ENCODE measurements at places on chromosomes 4 and X.
A peak's percentile ranks its signal among the peaks of the same experiment; 100 is the strongest.

- peak; percentile 66 for DNase-seq
These were observed 34.6 kb downstream of the PDLIM5 start for GRCh38 chr4:94486372-94486801.

GRCh38 chr4:74742185-74742584 lies 52.1 kb downstream of the BTC start:
- DNase-seq, result no peak

DNA sequence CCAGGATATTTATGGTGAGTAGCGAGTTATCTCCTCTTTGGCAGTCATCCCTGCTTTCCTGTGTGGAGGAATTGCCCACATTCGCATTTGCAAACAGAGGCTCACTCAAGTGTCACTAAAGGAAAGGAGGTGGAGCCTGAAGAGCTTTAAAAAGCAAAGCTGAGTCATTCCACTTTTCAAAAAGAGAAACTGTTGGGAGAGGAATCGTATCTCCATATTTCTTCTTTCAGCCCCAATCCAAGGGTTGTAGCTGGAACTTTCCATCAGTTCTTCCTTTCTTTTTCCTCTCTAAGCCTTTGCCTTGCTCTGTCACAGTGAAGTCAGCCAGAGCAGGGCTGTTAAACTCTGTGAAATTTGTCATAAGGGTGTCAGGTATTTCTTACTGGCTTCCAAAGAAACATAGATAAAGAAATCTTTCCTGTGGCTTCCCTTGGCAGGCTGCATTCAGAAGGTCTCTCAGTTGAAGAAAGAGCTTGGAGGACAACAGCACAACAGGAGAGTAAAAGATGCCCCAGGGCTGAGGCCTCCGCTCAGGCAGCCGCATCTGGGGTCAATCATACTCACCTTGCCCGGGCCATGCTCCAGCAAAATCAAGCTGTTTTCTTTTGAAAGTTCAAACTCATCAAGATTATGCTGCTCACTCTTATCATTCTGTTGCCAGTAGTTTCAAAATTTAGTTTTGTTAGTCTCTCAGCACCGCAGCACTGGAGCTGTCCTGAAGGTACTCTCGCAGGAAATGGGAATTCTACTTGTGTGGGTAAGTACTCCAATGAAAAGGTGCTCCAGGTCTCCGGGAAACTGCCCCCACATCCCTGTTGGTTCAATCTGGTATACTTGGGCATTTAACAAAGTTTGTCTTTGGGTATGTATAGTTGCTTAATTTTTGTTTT lies at the start of gene EGF:
Gene EGF (plus strand): TSS at position 178 of the 890 bp plus-strand sequence. CDS start 453 bp downstream, at position 631.
- peak; percentile 35 for DNase-seq

GRCh38 chr4:83075311-83076095 lies 39.0 kb downstream of the PLAC8 start:
- peak; percentile 61 for DNase-seq

DNA sequence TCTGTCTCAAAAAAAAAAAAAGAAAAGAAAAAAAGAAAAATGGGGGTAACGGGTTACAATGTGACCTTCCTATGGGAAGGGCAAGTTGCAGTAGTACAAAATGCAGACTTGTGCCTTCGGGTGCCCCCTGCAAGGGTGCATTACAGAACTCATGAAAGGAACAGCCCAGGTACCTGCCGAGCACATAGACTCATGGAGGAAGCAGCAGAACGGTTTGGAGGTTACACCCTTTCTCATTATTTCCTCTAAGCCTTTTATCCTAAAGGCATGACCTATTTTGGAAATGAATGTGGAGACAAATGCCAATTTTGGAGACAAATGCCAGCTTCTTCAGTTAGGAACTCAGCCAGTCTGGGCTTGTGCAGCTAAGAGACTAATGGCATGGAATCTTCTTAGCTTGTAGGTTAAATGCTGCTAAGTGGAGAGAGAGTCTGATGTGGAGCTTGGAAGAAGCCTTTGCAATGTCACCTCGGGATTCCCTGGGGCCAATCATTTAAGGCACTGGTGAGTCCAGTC lies 44.1 kb upstream of the PRKX start:
- no peak for DNase-seq

DNA sequence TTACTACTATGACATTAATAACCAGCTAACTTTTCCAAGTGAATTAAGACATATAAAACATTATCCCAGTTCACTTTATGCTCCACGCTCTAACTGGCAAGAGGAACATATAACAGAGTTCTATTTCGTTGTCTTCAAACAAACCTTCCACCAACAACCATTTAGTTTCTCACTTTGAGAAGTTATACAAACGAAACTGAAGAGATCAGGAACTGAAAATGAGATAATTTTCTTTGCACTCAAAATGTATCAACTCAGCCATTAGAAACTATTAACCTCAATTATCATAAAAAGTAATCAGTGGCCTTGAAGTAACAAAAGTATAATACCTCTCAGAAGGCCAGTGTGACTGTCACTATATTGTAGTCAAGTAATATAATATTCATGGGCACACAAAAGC lies 70.1 kb downstream of the CHM start:
- DNase-seq, result no peak

- DNase-seq, result peak; percentile 97
These were observed 435.8 kb downstream of the SPRY1 start for GRCh38 chr4:123832173-123833026.

DNA sequence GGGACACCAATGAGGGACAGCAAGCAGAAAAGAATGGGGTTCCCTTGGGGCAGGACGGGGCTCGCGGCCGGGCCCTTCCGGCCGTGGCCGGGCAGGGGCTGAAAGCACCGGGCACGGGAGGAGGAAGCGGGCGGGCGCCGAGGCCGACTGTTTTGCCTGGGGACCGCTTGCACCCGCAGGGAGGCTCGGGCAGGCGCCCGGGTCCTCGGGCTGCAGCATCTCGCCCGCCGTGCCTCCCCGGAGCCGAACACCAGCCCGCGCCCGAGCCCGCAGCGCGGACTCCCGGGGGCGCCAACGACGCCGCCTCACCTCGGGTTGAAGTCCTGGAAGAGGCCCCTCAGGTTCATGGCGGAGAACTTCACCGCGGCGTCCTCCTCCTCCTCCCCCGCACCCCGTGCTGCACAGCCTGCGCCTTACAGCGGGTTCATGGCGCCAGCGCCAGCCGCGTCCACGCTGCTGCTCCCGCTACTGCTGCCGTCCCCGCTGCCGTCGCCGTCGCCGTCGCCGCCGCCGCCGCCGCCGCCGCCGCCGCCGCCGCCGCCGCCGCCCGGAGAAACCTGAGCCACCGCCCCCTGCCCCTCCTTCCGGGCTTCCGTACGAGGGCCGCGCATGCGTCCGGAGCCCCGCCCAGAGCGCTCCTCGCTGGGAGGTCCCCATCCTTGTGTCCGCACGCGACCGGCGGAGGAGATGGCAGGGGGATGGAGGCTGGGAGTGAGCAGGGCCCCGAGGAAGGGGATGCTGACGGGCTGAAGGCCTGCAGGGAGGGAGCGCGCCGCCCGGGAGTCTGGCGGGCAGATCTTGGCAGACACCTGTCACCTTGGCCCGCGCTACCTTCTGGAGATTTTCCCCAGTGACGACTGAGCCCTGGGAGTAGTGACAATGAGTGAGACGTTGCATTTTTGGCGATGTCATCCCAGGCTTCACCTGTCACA lies at the start of gene TMEM185A:
Gene TMEM185A (minus strand): TSS at position 559 of the 932 bp plus-strand sequence. CDS start 212 bp downstream, at position 347.
- peak; percentile 67 for DNase-seq

GRCh38 chr4:182286035-182286434 lies 42.8 kb downstream of the TENM3 start:
- DNase-seq, result no peak

DNA sequence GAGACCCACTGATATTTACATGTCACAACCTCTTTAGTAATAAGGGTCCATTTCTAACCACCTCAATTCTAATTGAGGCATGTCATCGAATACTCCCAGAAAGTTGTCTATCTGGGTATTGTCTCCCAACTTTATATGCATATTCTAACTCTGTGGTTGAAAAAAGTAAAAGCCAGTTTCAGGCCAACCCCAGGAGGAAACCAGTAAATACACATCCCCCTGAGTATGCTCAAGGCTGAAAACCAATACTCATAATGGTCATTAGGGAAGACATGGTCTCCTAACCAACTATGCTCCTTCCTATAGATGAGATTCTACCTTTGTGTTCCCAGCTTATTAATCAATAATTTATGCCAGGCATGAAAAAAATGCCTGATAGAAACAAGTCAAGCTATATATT lies 96.6 kb downstream of the SH3KBP1 start:
- DNase-seq, result no peak

GRCh38 chrX:153478746-153479145 lies 8.4 kb upstream of the HAUS7 start:
- no peak for DNase-seq

DNA sequence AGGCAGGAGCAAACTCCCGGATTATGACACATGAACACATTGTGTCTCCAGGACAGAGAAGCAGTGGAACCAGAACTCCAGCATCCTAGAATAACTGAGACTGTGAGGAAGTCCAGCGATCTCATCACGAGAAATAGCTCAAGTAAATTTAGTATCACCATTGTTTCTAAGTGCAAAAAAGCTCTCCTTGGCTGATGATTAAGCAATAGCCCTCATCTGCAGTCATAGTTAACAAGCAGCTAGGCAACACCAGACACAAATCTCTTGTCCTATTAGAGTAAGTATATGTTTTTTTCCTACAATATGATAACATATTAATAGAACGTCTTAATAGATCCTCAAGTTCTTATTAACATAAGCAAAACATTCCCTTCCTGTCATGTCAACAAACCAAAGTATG lies 2.4 kb upstream of the CFAP299 start:
- no peak for DNase-seq

- no peak for DNase-seq
These were observed 5.4 kb upstream of the TAPT1 start for GRCh38 chr4:16231570-16232245.

DNA sequence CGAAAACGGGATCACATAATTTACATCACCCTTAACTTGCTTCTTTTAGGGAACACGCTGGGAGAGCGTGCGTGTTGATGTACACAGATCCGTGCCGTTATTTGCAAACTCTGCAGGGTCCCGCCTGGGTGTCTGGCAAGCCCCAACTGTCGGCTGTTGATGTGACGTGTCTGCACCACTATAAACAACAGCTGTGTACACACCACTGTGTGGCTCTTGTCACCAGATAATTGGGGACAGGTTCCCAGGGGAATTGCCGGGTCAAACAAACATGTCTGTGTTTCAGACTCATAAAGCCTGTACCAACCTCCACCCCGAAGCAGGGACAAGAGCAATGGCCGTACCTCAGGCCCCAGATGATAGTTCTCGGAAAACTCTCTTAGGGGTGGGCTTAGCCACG lies 105.0 kb upstream of the AFAP1 start:
- no peak for DNase-seq

DNA sequence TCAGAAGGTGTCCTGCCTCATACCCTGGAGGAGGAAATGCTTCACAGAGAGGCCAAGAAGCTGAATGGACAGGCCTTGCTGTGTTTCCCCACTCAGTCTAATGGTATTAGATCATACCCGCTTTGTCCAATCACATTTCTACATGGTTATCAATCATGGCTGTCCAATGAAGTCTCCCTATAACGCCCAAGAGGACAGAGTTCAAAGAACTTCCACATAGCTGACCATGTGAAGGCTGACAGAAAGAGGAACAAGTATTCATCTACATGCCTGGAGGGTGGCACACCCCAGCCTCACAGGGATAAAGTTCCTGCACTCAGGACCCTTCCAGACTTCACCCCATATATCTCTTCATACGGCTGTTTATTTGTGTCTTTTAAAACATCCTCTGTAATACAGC lies 123.4 kb downstream of the MANBA start:
- DNase-seq, result no peak

DNA sequence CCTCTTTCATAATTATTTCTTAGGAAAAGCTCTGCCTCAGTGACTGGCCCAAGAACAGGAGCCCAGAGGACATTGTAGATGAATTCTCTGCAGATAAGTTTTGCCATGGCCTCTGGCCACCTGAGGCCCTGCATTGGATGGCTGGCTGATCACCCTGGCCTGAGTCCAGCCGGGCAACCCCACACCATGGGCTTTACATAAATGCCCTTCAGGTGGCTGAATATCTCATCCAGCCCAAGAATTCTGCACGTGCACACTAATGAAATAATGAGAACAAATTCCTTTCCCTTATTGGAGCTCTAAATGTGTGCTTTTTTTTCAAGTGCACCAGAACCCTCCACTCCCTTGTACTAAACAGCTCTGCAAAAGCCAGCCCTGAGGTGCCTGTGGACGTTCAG lies 65.7 kb downstream of the IRF2 start:
- no peak for DNase-seq

DNA sequence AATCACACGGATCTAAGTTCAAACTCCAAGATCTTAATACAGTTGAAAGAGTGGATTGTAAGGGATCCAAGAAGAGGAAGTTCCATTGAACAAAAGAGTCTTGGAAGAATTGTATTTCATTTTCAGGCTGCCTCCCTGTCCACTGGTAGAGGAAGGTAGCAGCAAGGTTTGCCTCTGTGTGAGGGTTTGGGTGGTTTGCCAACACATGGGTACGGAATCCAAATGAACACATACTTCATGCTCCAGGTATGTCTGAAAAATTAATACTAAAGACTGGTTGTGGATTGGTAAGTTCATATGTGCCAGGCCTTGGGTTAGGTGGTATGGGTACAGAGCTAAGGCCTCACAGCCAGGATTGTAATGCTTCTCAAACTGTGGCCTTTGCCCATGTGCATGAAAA lies 523.6 kb upstream of the BOD1L1 start:
- no peak for DNase-seq

GRCh38 chr4:2734612-2735011 lies 21.5 kb downstream of the TNIP2 start:
- no peak for DNase-seq

DNA sequence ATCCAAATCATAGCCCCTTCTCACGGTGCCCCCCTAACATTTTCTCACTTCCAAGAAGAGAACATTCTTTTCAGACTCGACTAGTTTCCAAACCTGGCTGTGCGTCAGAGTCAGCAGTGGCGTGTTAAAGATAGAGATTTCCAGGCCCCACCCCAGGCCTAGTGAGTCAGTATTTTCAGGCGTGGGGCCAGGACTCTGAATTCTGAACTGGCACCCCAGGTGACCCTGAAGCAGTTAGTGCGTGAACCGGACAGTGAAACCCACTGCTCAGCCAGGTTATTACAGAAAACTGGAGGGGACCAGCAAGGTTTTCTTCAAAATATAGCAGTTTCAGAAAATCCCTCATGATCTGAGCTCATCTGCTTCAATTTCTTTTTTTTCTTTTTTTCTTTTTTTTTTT lies 35.0 kb upstream of the BCOR start:
- DNase-seq, result peak; percentile 82

GRCh38 chr4:148254621-148255343 lies 187.4 kb downstream of the NR3C2 start:
- DNase-seq, result no peak

GRCh38 chr4:6232836-6233785 lies 32.8 kb upstream of the JAKMIP1 start:
- no peak for DNase-seq

Data from ELR (cell line).